ENCODE measurements at places on chromosomes 4 and X.

- DNase-seq: no peak
Measured at GRCh38 chr4:83276299-83277040, 8.1 kb downstream of the COQ2 start.

- DNase-seq: no peak
Measured at GRCh38 chrX:111519215-111519614, 7.8 kb downstream of the SERTM2 start.

DNA sequence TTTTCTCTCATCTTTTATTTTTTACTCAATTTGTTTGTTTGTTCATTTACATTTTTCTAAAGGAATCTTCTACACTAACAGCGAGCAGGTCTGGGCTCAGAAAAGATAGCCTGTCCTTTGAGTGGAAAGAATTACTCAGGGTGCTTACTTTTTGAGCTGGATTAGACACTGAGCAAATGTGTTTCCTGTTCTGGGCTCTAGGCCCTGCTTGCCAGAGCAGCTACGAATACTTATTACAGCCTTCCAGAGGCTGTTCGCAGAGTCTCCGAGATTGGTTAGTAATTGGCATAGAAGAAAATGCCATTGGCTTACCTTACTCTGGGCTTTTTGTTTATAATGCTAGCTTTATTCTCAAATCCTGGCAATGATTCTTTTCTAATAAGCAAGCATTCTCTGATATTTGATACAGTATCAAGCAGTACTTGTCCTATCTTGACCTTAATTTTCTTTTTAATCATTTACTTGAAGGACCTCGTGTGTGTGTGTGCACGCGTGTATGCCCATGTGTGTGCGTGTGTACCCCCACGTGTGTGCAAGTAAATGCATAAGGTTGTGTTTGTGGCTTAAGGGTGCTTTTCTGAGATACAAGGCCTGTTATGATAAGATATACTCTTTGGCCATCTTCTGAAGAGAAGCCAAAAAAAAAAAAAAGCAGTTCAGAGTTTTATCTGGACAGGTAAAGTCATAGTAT is 76.2 kb upstream of the GRXCR1 start:
- DNase-seq: no peak

DNA sequence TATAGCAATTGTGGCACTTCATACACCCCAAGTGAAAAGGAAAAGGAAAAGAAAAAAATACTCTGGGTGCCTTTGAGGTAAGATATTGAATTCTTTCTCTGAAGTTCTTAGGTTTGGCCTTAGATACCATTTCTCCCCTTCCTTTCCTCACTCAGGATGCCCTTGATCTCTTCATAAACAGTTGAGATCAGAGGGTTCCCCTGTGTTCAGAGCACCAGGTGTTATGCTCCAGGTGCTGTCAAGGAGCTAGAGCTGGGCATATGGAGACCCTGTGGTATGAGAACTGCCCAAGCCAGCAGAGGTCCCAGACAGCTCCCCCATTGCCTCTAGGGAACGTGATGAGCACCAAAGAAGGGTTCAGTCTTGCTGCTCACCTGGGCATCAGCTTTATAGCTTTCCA is 17.1 kb upstream of the CD40LG start:
- DNase-seq: no peak

DNA sequence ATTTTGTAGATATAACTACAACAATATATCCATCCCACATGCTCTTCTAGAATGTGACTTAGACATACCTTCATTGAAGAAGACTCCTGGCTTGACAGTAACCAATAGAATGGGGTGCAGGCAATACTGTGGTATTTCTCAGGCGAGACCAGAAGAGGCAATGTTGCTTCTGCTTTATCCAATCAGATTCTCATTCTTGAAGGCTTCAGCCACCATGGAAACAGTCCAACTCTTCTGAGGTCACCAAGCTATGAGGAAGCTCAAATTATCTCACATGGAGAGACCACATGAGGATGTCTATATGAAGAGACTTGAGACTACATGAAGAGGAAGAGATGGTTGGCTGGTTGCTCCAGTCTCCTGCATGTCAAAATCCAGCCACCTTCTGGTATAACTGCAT is 469.9 kb downstream of the PCDH10 start:
- no peak for DNase-seq

DNA sequence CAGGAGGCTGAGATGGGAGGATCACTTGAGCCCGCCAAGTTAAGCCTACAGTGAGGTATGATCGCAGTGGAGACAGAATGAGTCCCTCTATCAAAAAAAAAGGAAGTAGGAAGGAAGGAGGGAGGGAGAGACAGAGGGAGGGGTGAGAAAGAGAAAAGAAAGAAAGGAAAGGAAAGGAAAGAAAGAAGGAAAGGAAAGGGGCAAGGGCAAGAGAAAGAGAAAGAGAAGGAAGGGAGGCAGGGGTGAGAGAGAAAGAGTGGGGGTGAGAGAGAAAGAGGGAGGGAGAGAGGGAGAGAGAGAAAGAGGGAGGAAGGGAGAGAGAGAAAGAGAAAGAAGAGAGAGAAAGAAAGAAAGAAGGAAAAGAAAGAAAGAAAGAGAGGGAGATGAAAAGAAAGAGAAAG is 13.2 kb downstream of the ELF2 start:
- DNase-seq: no peak

GRCh38 chr4:140059159-140059558 is 94.8 kb downstream of the MAML3 start:
- no peak for DNase-seq

GRCh38 chr4:105460306-105460705 is 13.6 kb downstream of the PPA2 start:
- no peak for DNase-seq

DNA sequence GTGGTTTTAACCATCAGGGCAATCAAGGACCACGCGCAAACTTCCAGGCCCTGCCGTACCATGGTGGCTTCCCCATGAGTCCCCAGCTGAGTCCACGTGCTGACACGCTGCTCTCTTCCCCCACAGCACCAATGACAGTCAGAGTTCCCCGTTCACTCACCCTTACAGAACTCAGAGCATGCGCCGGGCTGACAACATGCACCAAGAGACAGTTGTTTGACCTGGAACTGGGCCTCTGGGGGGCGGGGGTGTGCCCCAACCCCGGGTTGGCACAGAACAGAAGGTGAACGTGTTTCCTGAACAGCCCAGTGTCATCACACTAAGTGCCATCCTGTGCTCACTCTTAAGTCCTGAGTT is 29.4 kb downstream of the IRF2 start:
- no peak for DNase-seq

- no peak for DNase-seq
Measured at GRCh38 chrX:69844636-69845035, 205.1 kb downstream of the AWAT2 start.

- no peak for DNase-seq
Measured at GRCh38 chr4:114780205-114780604, 181.6 kb downstream of the UGT8 start.

DNA sequence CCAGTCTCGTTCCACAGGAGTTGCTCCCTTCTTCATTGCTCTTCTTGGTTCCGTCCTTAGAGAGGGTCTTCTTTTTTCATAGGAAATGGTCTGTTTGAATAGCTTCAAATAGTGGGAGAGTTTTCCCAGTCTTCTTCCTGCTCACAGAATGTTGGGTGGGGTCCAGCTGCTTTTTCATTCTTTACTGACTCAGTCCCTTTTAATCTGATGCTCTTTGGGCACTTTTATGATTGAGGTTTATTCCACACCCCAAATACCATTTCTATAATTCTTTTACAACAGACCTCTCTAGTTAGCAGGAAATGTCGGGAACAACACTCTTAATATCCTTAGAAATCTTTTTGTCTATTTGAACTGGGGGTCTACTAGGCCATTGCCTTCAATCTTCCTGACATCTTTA is 239.5 kb downstream of the PRDM5 start:
- no peak for DNase-seq

DNA sequence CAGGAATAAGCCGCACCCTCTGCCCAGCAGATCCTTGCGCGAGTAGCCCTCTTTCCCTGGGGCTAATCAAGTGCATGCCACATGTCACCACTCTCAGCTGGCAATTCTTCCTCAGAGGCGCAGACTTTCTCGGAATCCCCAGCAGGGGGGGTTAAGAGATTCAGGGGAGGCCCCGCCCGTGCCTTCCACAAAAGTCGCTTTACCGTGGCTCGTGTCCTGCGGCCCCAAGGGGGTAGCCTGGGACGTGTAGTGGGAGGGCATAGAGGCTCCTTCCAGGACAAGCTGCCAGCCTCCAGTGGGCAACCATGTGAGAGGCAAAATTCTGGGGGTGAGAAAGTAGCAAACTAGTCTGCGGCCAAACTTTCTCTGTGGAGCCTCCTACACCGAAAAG is 652 bp downstream of the SRPX start:
- no peak for DNase-seq

DNA sequence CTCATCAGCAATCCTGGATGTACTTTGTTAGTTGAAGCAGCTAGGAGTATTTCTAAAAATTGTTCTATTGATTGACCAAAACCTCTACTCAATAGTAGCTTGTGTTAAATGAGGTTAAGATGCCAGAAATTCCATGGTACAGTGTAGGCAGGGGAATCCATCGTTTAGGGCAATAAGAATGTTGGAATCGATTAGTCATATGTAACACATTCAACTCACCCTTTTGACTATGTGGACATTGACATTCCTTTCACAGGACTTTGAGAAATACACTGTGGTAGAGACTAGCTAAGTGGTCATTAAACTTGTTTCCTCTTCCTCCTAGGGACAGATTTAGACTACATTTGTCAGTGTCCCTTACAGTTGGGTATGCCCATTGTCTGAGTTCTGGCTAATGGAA is 40.2 kb downstream of the KDM5C start:
- no peak for DNase-seq

GRCh38 chr4:149910604-149911350 is 95.1 kb upstream of the IQCM start:
- no peak for DNase-seq

GRCh38 chr4:156537286-156537685 is 434.3 kb downstream of the PDGFC start:
- no peak for DNase-seq

GRCh38 chr4:185623444-185624258 is 88.3 kb upstream of the PDLIM3 start:
- DNase-seq: no peak

Data from 8988T (cell line).